ENCODE measurements at places on chromosomes 16 and 17.

- DNase-seq: peak; percentile 85
Observed at GRCh38 chr16:86664522-86665318, 86.4 kb downstream of the FOXL1 start.

GRCh38 chr16:67608364-67608763 lies 36.6 kb upstream of the CARMIL2 start:
- DNase-seq: no peak

GRCh38 chr17:28226563-28227315 lies 92.3 kb upstream of the TMEM97 start:
- no peak for DNase-seq

- DNase-seq: no peak
Observed at GRCh38 chr17:12242345-12242954, 221.8 kb downstream of the MAP2K4 start.

DNA sequence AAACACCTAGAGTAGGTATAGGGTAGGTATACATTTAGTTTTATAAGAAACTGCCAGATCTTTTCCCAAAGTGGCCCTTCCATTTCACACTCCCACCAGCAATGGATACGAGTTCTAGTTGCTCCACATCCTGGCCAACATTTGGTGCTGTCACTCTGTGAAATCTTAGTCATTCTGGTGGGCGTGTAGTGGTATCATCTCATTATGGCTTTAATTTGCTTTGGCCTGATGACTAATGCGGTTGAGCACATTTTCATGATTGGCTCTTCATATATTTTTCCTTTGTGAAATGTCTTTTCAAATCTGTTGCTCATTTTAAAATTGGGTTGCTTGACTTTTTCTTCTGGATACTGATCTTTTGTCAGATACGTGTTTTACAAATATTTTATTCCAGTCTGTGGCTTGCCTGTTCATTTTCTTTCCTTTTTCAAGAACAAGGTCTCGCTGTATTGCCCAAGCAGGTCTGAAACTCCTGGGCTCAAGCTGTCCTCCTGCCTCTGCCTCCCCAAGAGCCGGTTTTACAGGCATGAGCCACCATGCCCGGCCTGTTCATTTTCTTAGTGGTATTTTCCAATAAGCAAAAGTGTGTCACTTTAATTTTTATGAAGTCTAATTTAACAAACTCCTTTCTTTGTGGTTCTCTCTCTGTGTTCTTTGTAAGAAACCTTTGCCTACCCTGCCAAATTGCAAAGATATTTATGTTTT lies 192.4 kb downstream of the SEC14L1 start:
- peak; percentile 61 for DNase-seq

All from hepatic stellate cell (primary cell).